ENCODE measurements at places on chromosomes 11 and 22.

DNA sequence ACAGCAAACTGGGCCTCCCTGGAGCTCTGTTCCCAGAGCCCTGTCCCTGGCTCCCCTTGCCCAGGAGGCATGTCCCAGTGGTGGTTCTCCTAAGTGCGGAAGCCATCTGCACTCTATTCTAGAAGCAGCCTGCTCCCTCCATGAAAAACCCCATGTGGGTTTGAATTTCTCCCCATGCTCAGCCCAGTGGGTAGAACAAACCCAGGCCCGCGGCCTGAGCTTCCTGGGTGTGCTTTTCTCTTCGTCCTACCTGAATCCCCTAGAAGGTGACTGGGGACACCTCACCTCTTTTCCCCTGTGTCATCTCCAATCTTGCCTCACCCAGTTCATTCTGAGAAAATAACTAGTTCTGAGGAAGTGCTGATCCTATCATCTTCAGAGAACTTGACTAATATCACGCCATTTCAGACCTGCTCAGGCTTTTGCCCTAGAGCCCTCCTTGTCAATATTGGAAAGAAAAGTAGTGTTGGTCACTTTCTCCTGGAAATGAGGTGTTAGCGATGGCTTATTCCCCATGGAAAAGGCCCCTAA lies 15.9 kb downstream of the IL10RA start:
- peak; percentile 50 for DNase-seq

DNA sequence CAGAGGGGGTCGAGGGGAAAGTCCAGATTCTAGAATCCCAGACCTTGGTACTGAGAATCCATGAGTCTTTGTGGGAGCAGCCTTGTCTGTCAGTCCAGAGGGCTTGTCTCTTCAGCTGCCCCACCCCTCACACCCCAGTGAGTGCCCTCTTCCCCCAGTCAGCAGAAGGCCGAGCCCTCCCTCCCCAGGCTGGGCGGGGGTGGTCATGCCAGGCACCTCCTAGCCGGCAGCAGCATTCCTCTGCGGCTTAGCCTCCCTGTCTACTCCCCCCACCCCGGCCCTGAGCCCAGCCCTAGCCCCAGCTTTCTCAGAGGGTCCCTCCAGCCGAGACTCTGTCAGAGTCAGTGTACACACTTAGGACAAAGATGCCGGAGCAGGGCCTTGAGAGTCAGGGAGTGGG lies 4.6 kb downstream of the SOX10 start:
- no peak for DNase-seq

- DNase-seq, result no peak
Observed at GRCh38 chr11:111634981-111635705, 32.9 kb downstream of the SIK2 start.

DNA sequence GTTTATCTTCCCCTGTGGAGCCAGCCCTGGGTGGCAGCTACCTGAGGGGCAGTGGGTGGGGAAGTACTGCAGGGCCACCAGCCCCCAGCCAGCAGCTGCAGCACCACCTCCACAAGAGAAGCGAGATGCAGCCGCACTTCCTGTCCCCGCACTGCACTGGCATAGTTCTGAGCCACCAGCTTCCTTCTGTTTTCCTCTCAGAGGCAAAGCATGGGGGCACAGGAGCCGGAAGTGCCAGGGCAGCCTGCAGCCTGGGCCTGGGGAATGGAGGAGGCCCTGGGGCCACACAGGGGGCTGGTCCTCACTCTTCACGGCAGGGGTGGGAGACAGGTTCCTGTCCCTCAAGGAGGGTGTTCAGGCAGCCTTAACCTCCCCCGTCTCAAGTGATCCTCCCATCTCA lies 11.9 kb upstream of the SH3BP1 start:
- peak; percentile 65 for DNase-seq

DNA sequence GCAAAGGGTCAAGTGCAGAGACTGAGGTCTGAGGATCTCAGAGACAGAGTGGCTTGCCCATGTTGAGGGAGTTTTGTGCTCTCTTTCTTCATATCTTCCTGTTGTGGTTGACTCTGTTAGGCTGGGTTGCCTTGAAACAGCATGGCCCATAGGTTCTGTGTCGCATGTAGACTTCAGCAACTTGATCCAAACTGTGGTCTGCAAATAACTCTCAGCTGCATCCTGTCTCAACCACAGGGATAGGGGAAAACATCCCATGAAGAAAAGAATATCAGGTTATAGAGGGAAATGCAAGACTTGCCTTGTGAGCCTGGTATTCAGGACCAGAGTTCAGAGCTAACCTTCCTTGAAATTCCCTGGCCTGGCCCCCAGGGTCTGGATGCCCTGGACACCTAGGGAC lies 69.4 kb downstream of the FLI1 start:
- no peak for DNase-seq

DNA sequence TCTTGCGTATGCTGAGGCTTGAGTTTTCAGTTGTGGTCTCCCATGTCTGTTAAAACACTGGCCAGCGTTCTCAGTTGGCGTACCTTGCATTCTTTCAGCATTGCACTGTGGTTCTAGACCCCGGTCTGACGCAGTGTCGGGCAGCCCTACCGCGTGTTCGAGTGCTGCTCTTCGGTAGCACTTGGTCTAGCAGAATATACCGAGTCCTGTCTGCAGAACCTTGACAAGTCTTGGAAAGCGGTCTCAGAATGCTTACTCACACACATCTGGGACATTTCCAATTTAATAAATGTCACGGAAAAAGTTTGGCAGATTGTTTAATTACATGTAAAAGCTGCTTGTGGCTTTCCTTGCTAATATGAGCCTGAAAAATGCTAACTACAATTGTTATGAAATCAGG lies 32.6 kb downstream of the PPFIA1 start:
- no peak for DNase-seq

DNA sequence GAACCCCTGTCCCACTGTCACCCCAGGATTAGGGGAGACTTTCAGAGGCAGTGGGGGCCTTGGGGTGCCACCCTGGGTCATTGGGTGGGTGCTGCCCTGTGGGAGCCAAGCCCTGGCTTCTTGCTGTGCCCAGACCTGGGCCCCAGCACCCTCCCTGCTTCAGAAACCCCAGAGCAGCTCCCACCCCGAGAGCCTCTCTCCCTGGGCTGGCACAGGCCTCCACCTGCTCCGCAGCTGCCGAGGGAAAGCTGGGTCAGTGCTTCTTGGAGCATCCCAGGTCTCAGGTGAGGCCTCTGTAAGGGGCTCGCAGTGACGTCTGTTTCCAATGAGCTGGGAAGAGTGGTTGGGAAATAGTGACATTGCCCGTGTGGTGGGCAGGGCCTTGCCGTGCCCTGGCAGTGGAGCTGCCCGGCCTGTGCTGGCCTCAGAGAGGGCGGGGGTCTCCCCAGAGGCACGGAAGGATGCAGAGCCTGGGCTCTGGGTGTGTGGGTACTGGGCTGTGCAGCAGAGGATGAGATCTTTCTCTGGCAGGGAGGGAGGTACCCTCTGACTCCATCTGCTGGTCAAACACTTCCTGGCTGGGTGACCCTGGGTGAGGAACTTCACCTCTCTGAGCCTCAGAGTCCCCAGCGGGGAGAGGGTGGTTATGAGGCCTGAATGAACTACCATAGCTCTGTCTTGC lies 23.0 kb downstream of the C22orf23 start:
- peak; percentile 14 for DNase-seq

DNA sequence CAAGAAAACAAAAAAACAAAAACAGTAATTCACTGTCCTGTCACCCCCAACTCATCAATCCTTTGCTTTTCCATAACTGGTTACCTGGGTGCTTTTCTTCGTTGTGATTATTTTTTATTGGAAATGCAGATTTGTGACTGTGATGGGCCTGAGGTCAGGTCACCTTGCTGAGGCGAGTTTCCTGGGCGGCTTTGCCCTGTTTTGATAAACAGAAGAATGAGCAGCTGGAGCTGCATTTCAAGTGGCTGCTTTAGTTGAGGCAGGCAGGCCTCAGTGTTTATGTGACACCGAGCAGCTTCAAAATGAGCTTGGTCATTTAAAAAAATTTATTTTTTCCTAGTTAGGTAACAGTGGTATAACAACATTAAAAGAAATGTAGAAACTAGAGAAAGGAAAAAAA lies 22.2 kb downstream of the PTPRJ start:
- peak; percentile 55 for DNase-seq

DNA sequence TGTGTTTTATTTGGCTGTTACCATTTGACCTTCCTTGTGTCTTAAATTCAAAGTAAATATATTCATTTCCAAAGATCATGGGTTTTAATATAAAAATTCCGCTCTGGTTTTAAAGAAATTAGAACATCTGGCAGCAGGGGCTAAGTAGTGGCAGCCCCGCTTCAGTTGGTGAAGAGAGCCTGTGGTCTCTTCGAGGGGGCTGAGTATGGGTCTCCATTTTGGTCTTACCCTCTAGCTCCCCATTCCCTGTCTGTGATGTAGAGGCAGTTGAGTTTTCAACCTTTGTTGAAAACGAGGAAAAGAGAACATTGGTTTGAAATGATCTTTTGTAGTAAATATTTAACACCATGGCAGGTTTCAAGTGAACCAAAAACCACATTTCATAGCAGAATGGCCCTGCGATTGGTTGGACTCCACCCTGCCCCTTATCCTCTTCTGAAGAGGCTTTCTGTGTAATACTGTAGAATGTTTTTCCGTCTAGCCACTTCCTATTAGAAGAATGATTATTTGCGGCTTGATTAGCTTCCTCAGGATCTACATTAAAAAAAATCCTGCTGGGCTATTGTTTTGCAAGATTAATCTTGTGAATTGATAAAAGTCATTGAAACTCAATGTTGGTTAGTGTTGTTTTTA lies 17.7 kb downstream of the APLP2 start:
- peak; percentile 11 for DNase-seq

GRCh38 chr11:112583261-112583893 lies 322.7 kb upstream of the PLET1 start:
- DNase-seq, result no peak
